ENCODE measurements at places on chromosomes 1 and 21.

DNA sequence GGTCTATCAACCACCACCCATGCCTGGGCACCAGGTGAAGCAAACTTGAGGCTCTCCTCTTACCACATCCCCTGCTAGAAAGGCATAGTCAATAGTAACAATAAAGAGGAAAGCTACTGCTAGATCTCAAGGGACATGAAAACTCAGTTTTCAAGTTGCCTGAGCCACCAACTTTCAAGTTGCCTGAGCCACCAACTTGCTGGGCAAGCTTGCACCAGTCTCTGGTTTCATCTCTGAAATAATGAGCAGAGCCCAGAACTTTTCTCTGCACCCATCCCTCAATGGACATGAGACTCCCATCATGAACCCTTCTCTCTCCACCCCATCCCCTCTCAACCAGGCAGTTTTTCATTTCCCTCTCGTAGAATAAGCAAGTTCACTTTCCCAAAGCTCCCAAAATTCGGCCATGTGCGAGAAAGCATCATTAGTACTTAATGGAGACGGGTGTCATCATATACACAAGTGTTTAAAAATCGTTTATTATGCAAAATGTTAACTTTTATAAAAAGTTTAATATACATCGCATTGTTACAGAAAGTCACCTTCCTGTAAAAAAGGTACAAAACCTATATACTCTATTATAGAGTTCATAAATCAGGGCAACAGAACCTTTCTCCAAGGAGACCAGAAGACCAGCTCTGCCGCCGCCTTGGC lies 1.7 kb downstream of the ID3 start:
- DNase-seq: no peak

DNA sequence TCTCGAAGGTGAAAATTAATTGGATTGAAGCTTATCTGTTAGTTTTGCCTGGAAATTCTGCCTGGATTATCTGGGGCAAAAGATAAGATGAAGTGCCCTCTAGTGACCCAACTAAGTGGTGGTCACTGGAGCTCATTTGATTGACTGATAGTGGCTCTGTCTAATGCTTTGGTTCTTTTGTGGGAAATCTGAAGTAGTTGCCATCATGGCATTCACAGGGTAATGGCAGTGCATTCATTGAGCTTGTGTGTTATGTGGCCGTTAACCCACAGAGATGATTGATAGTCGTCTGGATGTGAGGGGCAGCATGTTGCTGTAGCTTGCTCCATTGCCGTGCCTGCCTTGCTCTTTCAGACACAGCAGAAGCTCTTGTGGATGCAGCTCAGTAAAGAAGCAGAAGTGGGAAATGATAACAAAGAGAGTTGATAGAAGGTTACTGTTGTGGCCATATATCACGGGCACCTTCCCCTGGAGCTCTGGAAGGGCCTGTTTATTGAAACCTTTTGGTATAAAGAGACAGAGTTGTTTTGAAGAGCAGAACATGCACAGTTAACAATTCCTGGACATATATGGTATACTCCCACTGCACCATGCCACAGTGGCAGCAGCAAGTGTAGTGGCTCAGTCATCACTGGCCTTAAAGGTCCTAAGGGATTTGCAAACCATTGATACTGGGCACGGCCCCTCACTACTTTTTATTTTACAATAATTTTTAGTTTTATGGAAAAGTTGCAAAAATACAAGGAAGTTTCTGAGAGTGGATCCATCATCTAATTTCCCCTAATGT lies 42.0 kb downstream of the CXADR start:
- no peak for DNase-seq

- DNase-seq: no peak
These were observed 51.3 kb downstream of the NFASC start for GRCh38 chr1:204921855-204922516.

- no peak for DNase-seq
These were observed 241.6 kb downstream of the BACH1 start for GRCh38 chr21:29540289-29540688.

DNA sequence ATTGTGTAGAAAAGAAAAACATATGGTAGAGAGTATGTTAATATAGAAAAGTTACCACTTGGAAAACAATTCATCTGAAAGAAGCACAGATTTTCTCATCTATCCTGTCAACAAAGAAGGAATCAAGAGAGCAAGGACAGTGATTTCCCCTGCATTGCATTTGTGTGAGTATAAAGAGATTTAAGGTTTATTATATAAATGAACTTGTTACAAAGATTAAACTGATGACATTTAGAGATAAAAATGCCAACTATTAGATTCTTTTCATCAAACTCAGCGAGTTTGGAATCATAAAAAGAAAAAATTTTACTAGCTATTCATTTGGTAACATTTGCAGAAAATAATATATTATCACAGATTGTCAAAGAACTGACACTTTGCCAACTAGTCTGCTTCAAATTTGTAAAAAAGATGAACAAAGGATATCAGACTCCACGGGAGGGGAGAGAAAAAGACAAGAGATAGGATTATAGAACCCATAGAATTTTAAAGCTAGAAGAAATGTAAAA lies at the start of gene RGS21:
Gene RGS21 (plus strand): TSS at position 51 of the 509 bp plus-strand sequence. CDS start 26,045 bp downstream, outside the sequence.
- DNase-seq: no peak

DNA sequence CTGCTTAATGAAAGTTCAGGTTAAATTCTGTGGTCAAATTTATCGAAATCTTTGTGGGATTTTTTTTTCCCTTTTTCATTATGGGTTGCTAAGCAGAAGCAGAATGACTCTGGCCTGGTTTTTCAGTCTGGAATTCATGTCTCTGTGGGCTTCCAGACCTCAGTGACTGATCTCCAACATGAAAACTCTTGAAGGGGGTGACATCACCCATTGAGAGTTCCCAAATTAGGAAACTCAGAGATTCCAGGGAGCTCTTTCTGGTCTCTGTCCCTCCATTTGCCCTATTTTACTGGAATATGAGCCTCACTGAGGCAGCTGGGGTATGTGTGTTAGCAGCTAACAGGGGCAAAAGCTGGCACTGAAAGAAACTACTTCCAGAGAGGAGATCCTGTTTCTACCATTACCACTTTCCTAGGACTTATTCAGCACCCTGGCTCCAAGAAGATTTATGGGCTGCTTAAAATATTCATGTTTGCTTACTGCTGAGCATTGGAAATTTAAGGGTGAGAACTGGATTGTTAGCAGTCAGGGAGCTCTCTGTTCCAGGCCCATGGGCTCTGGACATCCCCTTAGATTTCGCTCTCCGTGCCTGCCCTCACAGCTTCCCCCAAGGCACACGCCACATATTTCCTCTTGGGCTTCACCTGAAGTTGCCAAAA lies 203.4 kb upstream of the SPAG17 start:
- DNase-seq: no peak

DNA sequence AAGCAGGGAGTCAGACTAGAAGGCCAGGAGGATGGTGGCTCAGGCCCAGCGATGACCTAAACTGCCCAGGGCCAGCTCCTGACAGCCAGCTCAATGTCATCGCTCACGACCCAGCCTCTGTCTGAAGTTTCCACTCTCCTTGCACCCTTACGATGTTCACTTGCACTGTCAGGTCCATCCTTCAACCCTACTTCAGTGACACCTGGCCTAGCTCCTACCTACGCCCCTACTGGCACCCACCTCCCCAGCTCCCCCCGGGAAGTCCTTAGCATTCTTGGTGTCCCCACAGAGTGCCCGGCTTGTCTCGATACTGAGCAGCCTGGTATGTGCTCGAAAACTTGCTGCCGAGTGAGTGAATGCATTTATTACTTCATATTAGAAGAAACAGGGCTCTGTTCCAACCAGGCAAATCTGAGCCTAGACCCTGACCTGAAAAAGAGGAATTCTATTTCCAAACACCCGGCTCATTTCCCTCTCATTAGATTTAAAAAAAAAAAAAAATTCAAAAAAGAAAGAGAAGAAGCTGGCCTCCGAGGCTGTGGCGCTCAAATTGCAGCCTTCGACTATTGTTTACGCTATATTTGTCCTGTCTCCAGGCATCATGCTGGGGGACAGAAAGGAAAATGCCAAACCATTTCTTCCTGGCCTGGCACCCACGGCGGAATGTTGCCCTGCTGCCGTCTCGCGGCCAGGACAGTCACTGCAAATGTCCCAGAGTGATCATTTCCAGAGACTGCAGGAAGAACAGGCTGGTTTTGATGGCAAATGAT lies 29.8 kb upstream of the LRRC38 start:
- DNase-seq: no peak

DNA sequence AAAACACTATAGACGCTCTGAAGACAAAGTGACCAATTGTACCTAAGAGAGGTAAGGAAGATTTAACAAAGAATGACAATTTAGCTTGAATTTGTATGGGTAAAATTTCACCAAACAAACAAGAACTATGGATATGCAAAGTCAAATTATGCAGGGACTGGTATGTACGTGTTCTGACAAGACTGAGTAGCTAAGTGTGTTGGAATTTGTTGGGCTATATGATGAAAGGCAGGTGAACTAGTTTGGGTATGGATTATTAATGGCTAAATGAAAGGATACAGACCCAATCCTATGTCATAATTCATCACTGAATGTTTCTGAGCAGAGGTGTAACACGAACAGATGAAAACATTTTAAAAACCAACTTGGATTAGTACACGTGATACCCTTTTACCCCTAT lies 7.6 kb downstream of the DNTTIP2 start:
- no peak for DNase-seq

DNA sequence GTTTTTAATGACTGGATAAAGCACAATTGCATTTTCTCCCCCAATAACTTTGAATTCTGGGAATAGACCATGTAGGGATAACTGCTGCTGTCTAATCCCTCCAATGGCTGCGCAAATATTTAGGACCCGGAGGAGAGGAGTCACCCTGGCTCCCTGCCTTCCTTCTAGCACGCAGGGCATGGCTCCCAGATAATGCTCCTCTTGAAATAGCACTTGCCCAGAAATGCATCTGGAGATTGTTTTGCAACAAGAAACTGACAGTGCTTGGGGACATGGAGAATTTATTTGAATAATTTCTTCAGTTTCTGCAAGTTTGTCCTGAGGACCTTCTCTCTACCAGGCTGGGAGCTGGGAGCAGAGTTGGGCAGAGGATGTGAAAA lies 83.5 kb downstream of the MAN1C1 start:
- DNase-seq: no peak

DNA sequence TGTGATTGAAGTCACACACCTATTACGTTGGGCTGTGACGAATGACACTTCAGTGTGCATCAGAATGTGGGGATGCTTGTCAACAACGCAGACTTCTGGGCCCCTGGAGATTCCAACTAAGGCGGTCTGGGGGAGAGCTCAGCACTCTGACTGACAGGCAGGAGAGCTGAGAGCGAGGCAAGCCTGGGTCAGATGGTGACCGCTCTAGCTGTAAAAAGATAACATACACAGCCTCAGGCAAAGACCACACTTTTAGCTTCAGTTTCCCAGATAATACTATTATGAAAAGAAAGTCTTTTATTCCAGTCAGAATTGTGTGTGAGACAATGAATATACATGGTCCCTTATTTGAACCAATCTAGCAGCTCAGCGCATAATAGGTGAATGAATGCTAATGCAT lies 25.4 kb downstream of the EDARADD start:
- no peak for DNase-seq

Data from AG09319 (cell line).